ENCODE measurements at places on chromosomes 2 and 18.

DNA sequence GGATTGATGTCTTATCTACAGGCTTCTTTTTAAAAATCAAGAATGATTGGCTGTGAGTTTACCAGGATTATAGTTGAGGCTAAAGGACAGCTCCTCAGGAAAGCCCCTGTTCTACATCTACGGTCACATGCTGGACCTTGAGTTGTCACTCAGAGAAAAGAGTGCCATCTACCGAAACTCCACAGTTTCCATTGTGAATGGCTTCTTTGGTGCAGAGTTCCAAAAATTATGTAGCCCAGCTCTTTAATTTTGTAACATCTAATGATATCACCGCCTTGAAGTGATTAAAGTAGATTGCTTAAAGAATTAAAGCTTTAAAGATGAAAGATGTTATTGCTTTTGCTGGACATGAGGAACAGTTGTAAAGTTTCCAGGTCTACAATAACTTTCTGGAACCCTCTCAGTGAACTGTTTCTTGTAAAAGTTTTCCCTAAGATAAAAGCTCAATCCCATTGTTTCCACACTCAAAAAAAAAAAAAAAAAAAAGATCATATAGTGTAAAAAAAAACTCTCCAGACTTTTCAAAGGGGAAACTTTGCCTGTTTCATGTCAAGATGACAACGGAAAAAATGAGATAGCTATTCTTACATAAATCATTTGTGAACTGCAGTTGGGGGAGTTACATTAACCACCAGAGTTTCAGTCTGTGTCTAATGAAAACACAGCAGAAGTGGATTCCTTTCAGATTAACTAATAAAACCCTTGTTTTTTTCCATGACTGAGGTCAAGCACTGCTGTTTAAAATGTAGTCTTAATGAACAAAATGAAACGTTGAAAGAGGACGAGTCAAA, 4.3 kb downstream of the COL3A1 start:
- no peak for DNase-seq

DNA sequence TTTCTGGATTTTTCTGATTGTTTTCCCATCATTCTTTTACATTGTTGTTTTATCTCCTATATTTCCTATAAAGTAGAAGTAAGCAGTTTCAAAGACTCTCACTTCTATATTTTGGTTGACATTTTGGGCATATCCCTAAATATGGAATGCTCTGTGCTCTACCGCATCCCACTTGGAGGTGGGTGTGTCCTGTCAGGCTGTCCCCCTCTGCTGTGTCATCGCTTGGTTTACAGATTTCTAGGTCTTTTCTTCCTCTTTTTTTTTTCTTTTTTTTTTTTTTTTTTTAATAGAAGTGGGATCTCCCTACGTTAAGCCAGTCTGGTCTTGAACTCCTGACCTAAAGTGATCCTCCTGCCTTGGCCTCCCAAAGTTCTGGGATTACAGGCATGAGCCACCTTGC, 13.3 kb downstream of the DGKD start:
- DNase-seq = no peak

GRCh38 chr18:25223211-25223610, 128.8 kb downstream of the ZNF521 start:
- no peak for DNase-seq

- no peak for DNase-seq
Observed at GRCh38 chr2:104896446-104896845, 42.5 kb downstream of the POU3F3 start.

- no peak for DNase-seq
Observed at GRCh38 chr18:9535430-9535991, 60.2 kb downstream of the RALBP1 start.

- no peak for DNase-seq
Observed at GRCh38 chr2:224820283-224820991, 104.3 kb upstream of the CCDC195 start.

DNA sequence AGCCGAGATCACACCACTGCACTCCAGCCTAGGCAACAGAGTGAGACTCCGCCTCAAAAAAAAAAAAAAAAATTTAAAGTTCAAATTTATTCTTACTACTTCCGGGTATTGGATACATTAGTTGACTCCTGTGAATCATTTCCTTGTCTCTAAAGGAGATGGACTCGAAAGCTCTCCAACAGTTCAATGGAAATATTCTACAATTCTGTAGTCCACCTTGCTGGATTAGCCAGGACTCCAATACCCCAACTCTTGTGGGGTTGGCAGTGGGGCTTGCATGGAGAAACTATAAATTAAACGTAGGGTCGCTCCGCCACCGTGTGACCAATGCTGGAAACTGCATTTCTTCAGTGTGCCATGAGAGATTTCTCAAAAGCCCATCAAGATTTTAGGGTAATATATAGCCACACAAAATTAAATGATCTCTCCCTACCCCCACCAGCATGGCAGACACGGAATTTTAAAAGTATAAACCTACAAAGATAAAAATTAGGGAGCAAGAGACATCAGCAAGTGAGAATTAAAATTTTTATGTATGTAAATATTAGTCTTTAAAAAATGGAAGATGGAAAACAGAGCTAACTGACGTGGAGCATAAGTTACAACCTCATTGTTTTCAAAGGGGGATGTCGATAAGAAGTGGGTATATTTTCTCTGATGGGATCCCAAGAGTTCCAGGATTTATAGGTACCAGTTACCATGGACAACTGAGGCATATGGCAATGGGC, 27.8 kb upstream of the GAREM2 start:
- DNase-seq = peak; percentile 62

DNA sequence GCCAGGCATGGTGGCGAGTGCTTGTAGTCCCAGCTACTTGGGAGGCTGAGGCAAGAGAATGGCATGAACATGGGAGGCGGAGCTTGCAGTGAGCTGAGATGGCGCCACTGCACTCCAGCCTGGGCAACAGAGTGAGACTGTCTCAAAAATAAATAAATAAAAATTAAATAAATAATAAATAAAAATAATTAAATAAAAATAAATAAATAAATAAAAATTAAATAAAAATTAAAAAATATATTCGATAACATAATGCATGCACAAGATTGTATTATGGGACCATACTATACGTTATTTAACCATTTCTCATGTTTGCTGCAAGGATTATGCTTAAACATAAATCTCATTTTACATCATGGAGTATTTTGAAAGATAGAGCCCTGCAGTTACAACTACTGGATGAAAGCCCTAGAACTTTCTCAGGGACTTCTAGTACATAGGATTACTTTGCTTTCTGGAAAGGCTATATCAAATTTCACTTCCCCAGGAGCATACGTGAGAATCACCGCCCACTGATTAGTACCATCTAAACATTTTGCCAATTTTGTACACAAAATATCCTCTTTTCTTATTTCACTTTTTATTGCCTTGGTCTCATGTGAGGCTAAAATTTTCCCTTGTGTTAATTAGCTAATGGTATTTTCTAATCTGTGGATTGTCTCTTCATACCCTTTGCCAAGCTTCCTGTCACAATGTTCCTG, 234.3 kb upstream of the LYPD1 start:
- no peak for DNase-seq

GRCh38 chr2:161870401-161870930, 203.5 kb downstream of the DPP4 start:
- no peak for DNase-seq

GRCh38 chr2:61469424-61470121, 1.3 kb downstream of the USP34 start:
- DNase-seq = no peak

DNA sequence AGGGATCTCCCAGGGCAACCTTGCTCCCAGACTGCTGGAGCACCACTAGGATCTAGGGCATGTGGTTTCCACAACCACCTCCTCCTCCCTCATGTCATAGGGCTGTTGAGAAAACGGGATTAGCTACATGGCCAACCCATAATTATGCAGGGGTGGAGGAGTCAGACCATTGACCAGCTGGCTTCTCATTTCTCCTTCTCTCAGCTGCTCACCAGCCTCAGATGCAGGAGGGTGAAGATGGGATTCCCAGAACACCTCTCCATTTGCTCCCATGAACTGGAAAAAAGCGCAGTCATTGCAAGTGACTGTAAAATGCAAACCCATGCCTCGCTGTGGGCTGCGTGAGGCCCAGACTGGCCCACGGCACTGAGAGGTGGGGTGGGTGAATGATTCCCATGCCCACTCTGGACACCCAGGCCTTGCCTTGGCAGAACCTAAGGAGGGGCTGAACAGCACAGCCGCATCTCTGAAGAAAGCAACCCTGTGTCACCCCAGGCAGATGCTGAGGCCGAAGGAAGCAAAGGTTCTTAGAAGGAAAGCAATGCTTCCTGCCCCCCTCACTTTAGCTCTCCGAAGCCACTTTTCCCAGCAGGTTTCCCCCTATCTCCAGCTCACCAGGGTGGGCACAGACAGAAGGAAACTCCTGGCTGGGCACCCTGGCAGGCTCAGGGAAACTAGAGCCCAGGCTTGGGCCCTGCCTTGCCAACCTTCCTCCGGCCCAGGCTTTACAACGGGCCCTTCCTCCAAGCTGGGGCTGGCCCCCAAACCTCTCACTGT, 69.6 kb upstream of the RTN4 start:
- DNase-seq = no peak

- no peak for DNase-seq
Observed at GRCh38 chr2:30686669-30687068, 120.6 kb downstream of the CAPN13 start.

GRCh38 chr2:230601510-230601909, 111.1 kb upstream of the CAB39 start:
- DNase-seq = no peak

DNA sequence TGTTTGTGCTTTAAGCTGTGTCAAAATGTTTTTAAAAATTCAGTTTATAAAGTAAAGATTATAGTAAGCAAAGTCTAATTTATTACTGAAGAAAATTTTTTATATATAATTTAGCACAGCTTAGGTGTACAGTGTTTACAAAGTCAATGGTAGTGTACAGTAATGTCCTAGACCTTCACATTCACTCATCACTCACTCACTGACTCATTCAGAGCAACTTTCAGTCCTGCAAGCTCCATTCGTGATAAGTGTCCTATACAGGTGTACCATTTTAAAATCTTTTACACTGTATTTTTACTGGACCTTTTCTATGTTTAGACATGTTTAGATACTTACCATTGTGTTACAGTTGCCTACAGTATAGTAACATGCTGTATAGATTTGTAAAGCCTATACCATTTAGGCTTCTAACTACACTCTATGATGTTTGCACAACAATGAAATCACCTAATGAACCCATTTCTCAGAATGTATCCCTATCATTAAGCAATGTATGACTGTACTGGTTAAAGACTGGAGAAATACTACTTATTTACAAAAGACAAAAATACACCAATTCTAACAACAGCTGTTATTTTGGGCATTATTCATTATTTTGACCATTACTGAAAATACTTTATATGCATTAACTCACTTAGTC, 95.1 kb downstream of the STRN start:
- no peak for DNase-seq

GRCh38 chr2:1798115-1798784, 53.9 kb upstream of the PXDN start:
- no peak for DNase-seq

DNA sequence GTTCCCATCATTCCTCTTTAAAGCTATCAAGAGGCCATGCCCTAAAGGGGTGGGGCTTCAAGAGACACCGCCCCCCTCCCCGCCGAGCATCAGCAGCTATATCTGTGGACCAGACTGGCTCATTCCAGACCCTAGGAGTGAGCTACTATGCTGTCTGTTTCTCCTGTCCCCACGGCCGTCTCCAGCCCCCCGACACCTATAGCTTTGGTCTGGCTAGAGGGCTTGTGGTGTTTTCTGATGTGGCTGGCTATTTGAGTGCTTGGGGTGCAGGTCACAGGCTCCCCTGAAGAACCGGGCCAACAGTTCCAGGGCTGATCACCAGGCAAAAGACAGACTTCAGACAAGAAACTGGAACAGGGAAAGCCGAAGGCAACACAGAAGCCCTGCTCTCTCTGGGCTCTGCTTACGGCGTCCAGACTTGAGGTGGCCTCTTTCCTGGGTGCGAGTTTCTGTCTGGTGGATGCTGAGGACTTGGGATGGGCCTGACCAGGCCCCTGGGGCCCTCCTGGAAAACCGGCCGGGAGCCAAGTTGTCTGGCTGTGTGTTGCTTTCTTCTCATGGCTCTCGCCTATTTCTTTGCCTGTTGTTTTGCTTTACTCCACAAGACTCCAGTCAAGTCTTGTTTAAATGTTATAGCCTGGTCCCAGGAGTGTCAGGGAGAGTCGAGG, 83.6 kb downstream of the KLHL29 start:
- DNase-seq = no peak

DNA sequence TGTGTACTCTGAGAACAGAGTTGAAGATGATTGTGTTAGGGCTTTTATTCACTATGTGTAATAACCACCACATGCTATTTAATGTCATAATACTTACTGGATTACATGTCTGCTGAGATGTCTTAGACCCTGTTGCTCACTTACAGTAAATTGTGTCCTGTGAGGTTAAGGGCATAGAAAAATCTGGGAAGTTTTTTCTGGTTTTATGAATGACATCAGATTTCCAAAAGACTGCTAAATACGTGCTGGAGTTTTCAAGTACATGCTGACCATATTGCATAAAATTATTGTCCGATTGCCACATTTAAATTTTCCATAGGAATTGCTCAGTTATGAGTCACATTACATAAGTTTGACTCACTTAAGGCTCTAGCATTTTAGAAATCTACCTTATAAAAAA, 96.7 kb upstream of the COL5A2 start:
- no peak for DNase-seq

GRCh38 chr2:99852956-99853355, 289.4 kb downstream of the AFF3 start:
- no peak for DNase-seq

DNA sequence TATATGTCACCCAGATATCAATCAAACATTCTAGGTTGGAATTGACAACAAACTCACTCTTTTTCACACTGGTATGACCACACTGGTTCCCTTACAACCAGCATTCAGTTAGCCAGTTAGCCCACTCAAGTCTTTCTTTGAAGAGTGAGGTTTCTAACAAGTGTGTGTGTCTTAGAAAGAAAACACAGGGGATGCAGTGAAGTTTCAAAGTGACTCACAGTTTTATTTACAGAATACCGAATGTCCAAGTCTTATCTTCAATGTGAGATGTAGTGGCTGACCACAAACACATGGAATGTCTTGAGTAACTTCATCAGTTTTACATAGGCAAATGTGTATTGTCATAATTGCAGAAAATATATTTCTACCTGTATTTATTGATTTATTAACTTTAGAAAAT, 274.7 kb upstream of the HNMT start:
- DNase-seq = no peak

GRCh38 chr2:219230059-219230540, 494 bp downstream of the ANKZF1 start:
- no peak for DNase-seq

DNA sequence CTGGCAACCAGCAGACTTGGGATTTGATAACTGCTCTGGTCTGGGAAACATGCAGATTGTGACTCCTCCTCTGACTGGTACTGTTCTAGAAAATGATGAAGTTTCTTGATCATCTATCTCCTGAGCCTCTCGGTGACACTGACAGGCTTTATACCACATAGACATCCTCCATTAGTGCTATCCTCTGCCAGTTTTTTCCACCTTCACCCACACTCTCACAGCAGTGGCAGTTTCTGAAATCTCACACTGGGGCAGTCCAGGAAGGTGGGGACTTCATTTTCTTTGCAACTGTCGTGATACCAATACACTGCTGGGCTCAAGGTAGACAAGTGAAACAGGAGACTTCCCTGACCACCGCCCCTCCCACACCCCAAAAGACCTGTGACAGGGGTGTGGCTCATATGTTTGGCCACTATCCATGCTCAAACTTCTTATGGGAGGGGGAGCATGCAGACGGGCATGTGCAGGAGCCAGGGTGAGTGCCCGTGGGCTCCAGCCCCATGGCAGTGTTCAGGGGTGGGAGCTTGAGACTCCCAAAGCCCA, 66.3 kb upstream of the RMDN2 start:
- DNase-seq = no peak
